ENCODE measurements at places on chromosomes 5 and 9.

DNA sequence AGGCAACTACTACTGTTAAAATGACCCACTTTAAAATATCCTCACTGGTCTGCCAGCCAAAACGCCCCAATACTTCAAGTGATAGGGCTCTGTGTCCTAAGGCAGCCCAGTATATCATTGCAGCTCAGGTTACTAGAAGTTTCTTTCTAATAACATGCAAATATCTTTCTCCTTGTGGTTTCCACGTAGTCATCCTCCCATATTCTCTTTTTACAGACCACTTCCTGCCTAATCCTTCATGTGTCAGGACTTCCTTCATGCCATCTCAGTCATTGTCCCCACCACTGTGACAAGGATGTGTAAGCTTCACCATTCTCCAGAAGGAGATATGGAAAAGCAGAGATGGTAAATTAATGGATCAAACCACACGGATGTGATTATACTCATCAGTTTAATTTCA is 813.7 kb downstream of the MAT2B start:
- no peak for DNase-seq

GRCh38 chr5:127513408-127513970 is 4.0 kb upstream of the PRRC1 start:
- no peak for DNase-seq

- DNase-seq: no peak
These were observed 4.0 kb upstream of the TRAF2 start for GRCh38 chr9:136882109-136882946.

DNA sequence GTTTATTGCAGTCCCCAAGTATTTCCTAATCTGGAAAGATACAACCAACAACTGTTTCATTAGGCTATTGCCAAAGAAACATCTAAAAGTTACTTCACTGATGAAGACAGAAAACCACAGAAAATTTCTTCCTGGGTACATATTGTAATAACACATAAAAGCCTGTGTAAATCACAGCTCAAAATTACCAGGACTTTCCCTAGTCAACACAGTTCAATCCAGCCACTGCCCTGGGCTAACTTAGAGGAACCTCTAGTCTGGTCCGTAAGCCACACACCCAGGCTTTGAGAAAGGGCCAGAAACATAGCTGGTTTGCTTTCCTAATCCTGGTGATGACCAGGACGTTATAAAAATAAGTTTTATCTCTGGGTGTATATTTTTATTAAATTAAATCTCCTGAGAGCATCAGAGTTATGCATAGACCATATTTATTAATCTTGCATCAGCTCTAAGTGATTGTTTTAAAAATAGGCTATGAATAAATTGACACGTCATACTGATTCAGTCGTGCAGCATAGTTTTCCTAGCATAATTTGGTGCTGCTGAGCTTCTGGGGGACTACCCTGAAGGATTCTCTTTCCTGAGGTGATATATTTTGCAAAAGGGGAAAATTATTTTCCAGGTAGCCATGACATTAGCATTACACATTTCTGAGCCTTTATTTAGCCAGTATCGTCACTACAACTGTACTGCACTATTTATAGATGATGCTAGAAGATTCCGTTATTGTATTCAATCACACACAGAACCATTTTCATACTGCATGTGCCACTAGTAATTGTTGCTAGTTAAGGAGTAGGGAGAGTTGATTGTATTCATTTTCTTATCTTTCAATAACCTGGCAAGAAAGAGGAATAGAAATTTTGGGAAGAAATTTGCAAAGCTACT is 12.6 kb upstream of the MUSK start:
- DNase-seq: no peak
